WERI-Rb-1 (cell line): ENCODE measurements at places on chromosomes 12 and 14.

- no peak for DNase-seq
Observed at GRCh38 chr12:11771356-11771755, 121.9 kb downstream of the ETV6 start.

- no peak for DNase-seq
Observed at GRCh38 chr14:90489916-90490719, 93.3 kb downstream of the CALM1 start.

- DNase-seq, result peak; percentile 54
Observed at GRCh38 chr12:98743362-98743953, 98.4 kb downstream of the APAF1 start.

DNA sequence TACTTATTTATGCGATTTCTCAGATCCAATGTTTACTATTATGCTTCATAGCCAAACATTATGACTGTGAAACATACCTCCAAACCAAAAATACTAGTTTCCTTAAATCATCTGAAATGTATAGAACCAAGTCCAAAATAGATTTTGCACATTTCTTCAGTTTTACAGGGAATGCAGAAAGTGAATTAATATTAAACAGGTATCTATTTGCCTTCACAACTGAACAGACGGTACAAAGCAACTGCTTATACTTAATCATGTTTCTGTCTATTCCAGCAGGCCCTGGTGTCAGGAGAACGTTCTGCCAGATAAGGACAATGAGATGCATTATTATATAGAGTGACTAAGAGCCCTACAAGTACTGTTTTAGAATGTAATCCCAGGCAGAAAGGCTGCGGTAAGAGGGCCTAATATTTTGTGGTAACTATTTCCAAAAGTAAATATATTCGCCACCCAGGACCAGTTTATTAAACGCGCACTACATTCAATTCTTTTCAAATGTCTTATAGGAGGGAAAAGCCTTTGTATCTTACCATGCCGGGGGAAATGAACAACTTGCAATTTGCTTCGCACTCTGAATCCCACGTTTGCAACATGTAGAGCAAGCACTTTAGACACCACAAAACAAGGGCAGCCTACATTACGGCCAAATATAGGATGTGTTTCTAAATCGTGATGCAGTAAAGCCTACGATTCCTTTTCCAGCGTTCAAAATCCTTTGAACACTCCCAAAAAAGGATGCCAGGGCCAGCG is 1.5 kb downstream of the CORO1C start:
- no peak for DNase-seq

DNA sequence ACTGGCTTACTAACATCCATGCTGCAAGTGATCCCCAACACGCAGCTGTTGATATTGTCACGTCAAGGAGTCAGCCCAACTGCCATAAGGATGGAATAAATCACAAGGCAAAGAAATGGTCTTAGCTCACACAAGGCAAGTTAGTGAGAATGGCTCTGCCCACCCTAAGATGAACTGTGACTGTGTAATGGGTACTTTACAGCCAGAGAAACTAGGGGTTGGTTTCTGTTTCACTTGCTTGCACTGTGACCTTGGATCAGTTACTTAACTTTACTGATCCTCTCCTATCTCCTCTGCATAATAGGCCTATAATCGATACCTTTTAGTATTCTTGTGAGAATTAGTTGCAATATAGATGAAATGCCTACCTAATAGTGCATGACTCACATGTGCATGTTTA is 52.2 kb upstream of the ANO2 start:
- DNase-seq, result no peak

- no peak for DNase-seq
Observed at GRCh38 chr12:30870491-30871265, 55.9 kb upstream of the TSPAN11 start.

DNA sequence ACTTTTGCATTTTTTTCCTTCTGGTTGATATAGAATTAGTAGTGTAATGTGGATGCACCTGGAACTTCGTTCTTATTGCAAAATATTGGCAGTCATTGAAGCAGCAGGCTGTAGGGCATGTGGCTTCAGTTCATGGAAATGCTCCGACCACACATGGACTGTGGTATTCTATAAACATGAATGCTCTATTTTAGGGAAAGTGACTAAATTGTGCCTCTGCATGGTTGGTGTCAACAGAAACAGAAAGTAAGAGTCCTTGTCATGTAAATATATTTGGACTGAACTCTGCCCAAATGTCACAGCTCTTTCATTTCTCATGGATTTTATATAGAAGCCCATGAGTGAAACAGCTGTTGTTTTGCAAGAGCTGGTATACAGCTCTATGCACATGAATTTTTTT is 917.0 kb downstream of the LRFN5 start:
- no peak for DNase-seq

DNA sequence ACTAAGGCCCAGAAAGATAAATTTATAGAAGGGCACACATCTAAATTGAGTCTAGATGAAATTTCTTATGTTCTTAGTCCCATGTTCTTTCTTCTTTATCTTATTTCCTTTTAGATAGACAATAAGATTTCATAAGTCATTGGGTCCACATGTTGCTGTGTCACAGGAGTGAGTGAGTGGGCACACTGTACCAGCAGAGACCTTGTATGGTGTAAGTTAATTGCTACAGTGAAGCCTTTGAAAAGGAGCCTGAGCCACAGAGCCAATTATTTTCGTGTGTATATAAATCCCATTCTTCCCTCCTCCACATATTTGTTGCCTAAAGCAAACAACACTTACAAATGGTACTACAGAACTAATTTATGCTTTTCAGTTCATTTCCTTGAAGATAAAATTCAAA is 79.1 kb downstream of the GRIP1 start:
- DNase-seq, result no peak

- no peak for DNase-seq
Observed at GRCh38 chr12:123712780-123713319, 697 bp downstream of the ATP6V0A2 start.

- DNase-seq, result no peak
Observed at GRCh38 chr12:68904351-68904962, 28.5 kb downstream of the CPM start.

DNA sequence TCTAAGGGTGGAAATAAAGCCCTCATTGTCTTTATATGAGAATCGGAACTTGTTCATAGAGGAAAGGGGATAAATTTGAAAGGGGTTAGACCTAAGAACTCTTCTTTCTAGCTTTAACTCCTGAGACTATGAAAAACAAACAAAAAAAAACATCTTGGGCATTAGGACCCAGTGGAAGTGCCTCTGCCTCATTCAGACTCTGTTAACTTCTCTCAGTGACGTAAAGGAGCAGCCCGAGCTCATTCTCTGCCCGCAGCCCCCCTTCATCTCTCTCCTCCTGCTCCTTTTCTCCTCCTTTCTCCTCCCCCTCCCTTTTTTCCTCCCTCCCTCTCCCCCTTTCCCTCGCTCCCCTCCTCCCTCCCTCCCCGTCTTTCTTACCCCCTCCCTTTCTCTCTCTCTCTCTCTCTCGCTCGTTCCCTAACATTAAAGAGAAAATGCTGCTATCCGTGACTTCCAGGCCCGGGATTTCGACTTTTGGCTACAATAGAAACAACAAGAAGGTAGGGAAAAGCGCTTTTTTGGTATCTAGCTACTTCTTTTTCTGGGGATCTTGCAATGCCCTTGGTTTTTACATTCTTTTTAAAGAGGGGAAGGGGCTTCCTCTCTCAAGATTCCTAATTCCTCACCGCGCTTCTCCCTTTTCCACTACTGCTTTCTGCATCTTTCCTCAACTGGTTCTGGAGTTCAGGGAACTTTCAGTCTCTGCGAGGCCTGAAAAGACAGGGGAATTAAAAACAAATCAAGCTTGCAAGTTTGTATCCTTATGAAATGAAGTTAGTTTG is at the start of gene RBMS2:
RBMS2 (plus strand) TSS at position 231 of the 782 bp plus-strand sequence; CDS start at position 435, 204 bp downstream.
- peak; percentile 80 for DNase-seq

- no peak for DNase-seq
Observed at GRCh38 chr12:107322063-107322462, 228.7 kb upstream of the CRY1 start.

- DNase-seq, result no peak
Observed at GRCh38 chr14:99270458-99271220, 1.4 kb downstream of the BCL11B start.

DNA sequence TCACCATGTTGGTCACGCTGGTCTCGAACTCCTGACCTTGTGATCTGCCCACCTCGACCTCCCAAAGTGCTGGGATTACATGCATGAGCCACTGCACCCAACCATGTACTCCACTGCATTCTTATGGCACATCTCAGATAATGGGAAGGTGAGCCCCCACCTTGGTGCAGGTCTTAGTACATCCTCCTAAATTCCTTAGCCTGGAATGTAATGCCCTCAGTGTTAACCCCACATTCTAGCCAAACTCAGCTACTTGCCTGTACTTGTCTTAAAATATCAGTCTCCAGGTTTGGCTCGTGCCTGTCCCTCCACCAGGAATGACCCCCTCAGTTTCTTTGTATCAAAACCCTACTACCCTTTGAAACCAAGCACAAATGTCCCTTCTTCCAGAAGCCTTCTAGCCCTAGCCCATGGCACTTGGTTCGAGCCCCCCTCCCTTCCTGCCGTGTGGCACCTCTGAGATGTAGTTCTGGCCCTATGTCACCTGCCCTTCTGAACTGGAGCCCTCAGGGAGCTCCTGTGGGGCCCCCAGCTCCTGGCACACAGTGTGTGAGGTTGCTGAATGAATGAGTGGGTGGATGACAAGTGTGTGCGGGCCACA is 8.4 kb downstream of the KCNH3 start:
- DNase-seq, result no peak

DNA sequence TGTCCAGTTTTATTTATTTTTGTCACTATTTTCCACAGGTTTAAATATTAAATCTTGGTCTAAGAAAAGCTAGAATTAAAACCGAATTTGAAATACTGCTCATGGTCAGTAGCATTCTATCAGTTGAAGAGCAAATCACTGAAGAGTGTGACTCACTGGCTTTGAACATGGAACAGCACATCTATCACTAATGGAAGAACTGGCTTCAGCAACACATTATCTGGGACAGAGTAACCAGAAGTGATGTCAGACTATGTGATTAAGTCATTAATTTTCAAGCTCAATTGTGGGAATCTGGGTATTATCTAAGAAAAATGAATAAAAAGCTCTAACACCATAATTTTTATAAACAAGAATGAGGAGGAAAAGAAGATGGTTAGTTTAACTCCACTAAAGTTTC is 527.5 kb downstream of the TMTC2 start:
- no peak for DNase-seq

DNA sequence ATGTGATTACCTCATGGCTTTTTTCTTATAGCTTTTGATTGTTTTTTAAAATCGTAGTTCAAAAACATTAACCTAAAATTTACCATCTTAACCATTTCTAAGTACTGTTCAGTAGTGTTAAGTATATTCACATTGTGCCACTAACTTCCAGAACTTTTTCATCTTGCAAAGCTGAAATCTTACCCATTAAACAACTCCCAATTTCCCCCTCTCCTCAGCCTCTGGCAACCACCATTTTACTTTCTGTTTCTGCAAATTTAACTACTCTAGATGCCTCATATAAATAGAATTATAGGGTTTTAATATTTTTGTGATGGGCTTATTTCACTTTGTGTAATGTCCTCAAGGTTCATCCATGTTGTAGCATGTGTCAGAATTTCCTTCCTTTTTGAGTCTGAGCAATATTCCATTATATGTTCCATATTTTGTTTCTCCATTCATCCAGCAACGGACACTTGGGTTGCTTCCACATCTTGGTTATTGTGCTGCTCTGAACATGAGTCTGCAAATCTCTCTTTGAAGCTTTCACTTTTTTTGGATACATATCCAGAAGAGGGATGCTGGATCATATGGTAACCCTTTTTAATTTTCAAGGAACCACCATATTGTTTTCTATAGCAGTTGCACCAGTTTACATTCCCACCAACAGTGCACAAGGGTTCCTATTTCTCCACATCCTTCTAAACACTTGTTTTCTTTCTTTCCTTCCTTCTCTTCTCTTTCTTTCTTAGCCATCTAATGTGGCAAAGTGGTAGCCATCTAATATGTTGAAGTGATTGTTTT is 5.0 kb downstream of the HIF1A start:
- DNase-seq, result no peak

DNA sequence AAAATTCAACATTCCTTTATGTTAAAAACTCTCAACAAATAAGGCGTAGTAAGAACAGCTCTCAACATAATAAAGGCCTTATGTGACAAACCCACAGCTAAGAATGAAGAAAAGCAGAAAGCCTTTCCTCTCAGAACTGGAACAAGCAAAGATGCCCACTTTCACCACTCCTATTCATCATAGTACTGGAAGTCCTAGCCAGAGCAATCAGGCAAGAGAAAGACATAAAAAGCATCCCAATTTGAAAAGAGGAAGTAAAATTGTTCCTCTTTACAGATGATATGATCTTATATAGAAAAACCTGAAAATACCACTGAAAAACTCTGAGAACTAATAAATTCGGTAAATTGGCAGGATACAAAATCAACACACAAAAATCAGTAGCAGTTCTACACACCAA is 52.1 kb downstream of the STON2 start:
- DNase-seq, result no peak

DNA sequence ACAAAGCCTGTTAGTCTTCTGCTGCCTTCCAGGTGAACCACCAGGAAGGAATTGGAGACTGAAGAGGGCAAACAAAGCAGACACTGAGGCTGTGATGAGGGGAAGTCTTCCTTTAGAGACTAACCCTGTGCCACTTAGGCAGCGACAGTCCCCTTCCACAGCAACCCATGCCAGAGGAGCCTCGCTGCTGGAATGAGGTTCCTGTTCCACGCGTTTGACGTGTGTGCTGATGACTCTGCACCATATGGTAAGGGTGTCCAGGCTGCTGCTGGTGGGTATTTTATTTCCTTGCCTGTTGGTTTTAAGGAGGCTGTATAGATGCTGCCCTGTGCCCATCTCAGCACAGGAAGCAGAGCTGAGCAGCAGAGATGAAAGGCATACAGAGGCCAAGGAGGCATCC is 361.9 kb upstream of the FKBP4 start:
- no peak for DNase-seq

DNA sequence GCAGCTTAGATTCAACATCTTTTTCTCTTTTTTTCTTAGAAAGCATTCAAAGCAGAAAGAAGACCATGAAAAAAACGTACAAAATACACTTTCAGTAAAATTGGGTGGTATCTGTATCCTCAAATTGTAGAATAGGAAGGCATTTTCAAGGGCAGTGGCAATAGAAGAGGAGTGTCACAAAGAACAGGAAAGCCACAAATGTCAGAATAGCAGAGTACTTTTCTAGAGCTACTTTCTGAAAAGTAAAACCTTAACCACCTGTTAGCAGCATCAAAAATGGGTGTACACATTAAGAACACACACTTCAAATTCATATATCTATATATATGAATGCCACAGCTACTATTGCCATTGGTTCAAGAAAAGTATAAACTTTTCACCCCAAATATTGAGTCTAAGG is 412.1 kb upstream of the DCN start:
- no peak for DNase-seq

DNA sequence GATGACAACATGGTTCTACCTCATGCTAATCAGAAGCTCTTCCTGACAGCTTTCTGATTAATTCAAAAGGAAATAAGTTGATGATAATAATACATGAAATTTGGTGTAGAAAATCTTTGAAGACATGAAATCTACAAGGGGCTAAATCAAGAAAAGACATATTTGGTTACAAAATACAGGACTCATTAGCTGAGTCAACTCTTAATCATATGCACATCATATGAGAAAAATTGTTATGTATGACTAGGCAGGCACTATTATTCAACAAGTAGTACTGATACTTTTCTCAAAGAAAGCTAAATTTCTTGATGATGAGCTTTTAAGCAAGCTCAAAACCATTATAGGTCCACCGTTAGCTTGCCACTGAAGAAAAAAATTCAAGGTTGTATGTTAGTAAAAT is 7.1 kb downstream of the ABCC9 start:
- DNase-seq, result no peak

GRCh38 chr14:34872822-34873588 is 2.2 kb downstream of the BAZ1A start:
- DNase-seq, result no peak

GRCh38 chr12:60100160-60100559 is 504.3 kb downstream of the SLC16A7 start:
- DNase-seq, result no peak

- DNase-seq, result no peak
Observed at GRCh38 chr14:100028990-100029677, 36.1 kb upstream of the EVL start.
